ENCODE measurements at places on chromosomes 3 and 15.

- no peak for DNase-seq
These were observed at the start of gene TRIM69 for GRCh38 chr15:44736181-44736765. Gene TRIM69, plus strand, starts transcription at chr15:44736528. Its CDS starts 177 bp downstream, at chr15:44736705.

DNA sequence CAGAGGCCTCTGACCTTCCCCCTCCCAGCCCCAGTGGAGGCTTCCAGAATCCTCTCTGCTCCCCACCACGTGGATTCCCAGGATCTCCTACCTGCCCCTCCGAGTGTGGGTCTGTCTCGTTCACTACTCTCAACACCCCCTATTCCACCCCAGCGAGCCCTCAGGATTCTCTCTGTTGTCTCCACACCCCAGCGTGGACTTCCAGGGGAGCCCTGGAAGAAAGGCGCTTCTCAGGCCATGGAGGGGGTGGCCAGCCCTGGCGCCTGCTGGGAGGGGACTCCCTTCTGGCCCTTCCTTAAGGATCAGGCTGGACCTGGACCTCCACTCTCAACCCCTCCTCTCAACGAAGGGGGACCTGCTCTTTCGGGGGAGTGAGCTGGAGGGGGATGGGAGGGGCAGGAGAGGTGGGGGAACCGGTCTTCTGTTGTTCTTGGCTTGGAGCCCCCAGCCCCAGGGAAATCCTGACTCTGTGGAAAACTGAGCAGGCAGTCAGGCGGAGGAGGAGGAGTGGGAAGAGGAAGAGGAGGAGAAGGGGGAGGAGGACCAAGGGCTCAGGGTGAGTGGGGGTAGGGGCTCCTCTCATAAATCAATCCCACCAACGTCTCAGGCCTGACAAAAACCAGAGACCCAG, 32.9 kb downstream of the EPHB3 start:
- no peak for DNase-seq

GRCh38 chr3:117235304-117235703, 525.7 kb downstream of the TUSC7 start:
- DNase-seq, result no peak

GRCh38 chr3:117399311-117400078, 689.9 kb downstream of the TUSC7 start:
- DNase-seq, result peak; percentile 16

- DNase-seq, result no peak
These were observed 7.7 kb upstream of the RFTN1 start for GRCh38 chr3:16520970-16521881.

- DNase-seq, result no peak
These were observed 74.0 kb downstream of the OXNAD1 start for GRCh38 chr3:16338999-16339398.

GRCh38 chr15:27853624-27854455, 245.3 kb downstream of the OCA2 start:
- no peak for DNase-seq

- DNase-seq, result peak; percentile 20
These were observed 1.8 kb downstream of the HES1 start for GRCh38 chr3:194137506-194138474.

DNA sequence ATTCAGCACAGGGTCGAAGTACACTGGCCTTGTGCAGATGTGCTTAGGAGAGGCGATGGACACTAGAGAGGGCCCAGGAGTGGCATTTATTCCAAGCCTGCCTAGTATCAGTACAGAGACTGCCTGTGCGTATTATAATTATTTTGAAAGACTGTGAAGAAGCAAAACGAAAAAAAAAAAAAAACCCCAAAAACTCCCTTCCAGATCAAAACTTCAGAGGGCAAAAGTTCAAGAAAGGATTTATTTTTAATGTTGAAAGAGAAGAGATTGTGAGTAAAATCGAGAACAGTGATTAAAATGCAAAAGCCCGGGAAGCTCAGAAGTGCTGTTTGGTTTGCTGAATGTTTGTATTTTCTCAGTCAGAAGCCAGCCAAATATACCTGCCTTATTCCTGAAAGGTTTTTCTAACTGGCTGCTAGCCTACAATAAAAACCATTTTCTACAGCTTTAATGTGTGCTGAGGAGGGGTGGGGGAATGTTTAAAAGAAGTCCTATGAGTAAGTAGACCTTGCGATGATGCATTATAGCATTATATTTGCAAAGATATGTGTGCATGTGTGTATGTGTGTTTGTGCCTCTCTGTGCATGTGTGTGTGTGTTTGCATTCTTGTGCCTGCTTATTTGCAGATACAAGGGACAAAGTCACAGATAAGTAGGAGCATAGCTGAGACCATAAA, 19.3 kb upstream of the LZTFL1 start:
- DNase-seq, result no peak

DNA sequence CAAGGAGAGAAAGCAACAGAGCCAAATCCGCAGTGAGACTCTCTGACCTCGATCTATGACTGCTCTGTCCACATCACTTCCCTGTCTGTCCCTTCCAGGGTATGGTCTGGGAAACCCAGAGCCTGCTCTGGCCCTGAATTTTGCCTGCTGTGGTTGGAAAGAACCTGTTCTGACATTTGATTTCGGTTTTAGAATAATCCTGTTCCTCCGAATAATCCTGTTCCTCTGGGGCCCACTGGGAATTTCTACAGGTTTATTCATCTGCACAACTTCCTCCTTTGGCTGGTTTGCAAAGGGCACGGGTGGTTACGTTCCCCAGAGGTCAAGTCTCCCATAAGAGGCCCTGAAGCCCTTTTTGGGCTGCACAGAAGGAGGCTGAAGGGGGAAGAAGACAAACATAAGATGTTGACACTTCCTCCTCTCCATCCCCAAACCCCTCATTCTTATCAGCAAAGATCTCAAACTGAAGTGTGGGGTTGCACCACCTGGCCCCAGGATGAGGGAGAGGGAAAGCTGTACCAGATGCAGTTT, 10.6 kb downstream of the LAMP3 start:
- no peak for DNase-seq

DNA sequence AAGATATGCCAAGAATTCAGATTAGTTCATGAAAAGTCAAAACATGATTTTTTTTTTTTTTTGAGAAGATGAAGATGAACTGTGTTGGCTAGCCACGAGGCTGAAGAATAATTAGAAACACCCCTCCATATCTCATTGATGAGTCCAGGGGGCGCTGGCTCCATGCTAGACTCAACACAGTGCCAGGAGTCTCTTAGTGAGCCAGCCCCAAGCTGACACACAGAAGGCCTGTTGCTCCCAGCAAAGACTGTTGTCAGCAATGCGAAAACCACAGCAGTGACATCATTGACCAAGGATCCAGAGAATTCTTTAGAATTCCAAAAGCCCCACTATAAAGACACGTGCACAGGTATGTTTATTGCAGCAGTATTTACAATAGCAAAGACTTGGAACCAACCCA, 185.2 kb downstream of the ANXA2 start:
- DNase-seq, result no peak

- no peak for DNase-seq
These were observed 25.8 kb upstream of the PLA2G4E start for GRCh38 chr15:42046597-42046996.

DNA sequence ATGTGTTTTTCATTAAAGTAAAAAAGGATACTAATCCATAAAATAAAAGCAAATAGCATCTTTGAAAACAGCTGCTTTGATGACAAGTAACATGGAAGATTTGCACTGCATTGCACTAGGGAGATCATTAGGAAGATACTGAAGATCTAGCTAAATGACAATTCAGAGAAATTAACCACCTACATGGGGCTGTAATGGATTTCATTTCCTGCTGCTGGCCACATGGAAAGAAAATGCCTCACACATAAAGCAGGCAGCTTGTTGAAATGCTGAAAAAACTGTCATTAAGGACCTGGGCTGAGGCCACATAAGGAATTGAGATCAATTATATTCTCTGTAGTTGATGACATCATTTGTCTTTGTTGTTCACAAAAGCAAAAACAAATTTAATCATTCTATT, 94.1 kb downstream of the PYDC2 start:
- DNase-seq, result no peak

DNA sequence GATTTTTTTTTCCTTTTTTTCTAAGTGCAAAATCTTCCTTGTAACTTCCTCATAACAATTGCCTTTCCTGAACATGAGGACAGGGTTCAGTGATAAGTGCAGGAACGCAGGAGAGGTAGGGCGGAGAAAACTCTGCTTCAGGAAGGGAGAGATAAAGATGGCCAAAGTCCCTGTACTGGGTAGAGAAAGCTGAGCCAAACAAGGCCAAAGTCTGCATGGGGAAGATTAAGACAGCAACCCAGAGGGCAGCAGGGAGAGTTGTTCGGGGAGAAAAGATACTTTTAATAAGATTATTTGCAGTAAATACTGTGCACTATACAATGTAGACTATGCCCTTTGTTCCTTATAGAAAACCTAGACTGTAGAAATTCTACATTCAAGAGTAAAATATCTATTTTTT, 55.4 kb upstream of the LRRFIP2 start:
- DNase-seq, result no peak

GRCh38 chr15:42385206-42385979, 26.1 kb downstream of the CAPN3 start:
- peak; percentile 14 for DNase-seq

GRCh38 chr3:81068546-81068945, 692.9 kb downstream of the GBE1 start:
- no peak for DNase-seq

DNA sequence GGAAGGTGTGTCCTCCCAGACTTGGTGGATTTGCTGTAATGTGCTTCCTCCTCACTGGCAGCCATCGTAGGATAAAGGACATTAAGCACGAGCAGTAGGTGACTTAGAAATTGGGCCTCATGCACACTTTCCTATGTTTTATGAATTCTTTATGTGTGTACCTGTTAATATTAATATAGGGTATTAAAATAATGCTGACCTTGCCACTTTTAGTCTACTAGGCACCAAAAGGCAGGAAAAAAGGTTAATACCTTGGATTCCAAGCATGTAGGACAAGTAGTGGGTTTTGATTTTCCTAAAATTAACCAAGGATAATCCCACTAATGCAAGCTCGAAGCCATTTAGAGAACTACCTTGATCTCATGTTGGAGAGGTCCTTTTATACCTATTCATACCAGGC, 55.9 kb downstream of the ADAMTSL3 start:
- DNase-seq, result no peak

GRCh38 chr3:125128861-125129501, 73.2 kb upstream of the HEG1 start:
- no peak for DNase-seq

DNA sequence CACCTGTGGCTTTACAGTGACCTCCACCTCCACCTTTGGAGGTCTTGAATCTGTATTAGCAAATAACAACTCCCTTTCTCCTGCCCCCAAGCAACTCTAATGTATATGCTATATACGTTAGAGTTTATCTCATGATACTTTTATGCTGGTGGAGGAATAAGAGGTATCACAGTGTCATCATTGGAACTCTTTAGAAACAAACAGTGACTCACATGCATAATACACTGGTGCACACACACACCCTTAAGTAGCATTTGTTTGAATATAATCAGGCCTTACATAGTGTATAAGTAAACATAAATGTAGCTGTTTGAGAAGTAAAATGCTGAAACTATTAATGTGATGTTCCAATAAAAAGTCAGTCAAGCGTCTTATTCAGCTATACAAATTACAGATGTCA, 280.2 kb upstream of the C2CD4B start:
- no peak for DNase-seq

- no peak for DNase-seq
These were observed 64.8 kb upstream of the SEC61A1 start for GRCh38 chr3:127987309-127987995.

- no peak for DNase-seq
These were observed 18.9 kb downstream of the PTH1R start for GRCh38 chr3:46896386-46896785.

DNA sequence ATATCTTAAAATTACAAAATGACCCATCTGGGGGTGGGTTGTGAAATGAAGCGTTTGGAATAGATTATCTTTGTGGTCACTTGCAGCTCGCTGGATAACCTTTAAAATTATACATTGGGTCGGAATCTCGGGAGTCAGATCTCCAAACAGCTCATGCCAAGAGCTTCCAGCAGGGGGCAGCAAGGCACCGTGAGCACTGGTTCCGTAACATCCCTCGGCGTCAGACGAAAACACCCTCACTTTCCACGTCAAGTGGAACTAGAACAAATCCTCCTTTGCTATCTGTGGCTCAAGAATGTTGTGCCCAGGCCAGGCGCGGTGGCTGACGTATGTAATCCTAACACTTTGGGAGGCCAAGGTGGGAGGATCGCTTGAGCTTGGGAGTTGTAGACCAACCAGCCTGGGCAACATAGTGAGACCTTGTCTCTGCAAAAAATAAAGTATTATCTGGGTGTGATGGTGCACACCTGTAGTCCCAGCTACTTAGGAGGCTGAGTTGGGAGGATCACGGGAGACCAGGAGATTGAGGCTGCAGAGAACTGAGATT, 31.1 kb downstream of the UMPS start:
- peak; percentile 83 for DNase-seq

GRCh38 chr15:42494998-42495360, 455 bp upstream of the SNAP23 start:
- no peak for DNase-seq

GRCh38 chr15:63430766-63431451, 49.3 kb upstream of the CA12 start:
- DNase-seq, result no peak

DNA sequence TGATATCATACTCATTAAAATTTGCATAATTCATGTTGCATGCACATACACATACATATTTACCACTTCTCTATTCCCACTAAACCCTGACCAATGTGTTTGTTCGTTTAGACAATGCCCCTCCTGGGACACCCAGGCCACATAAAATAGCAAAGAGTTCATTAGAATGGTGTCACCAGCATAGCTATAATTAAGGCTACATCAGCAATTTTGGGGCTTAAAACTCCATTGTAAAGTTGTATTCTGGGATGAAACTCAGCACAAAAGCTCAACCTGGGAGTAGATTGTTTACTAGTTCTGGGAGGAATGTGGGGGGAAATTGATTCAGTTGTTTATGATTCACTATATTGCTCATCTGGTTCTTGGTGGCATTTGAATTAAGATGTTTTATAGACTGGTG, 522.2 kb upstream of the SUCLG2 start:
- no peak for DNase-seq

- no peak for DNase-seq
These were observed 485.4 kb downstream of the CNTN6 start for GRCh38 chr3:1578124-1578806.

DNA sequence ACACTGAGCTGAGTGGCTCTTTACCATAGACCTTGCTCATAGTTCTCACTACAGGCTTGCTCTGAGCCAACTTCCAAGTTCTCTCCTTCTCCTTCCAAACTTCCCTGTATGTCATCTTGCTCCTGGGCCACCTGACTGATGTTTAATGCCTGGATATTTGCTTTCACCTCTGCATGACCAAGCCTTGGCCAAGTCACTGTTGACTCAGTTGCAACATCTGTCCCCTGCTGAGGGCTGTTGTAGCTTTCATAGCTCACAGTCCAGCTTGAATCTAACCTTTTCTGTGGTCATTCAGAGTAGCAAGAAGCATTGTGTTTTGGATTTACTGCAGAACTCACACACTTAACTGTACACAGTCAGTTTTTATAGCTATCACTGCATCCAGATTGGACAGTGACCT, 171.8 kb upstream of the ROPN1 start:
- DNase-seq, result no peak

DNA sequence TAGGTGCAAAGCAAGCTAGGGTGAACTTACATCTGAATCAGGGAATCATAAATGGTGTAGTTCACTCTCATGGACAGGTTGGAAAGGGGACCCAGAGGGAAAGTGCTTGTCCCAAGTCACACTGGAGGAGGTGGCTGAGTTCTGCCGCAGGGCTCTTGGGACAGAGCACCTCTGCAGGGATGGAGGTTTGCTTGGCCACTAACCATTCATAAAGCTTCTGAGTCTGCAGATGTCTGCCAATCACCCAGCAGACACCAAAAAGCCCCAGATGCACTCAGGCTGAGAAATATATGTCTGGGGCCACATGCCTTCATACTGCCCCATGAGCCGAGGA, 17.9 kb upstream of the RTP2 start:
- DNase-seq, result no peak
